ENCODE measurements at places on chromosomes 5 and 9.

GRCh38 chr9:105975886-105976645, 281.7 kb downstream of the TMEM38B start:
- DNase-seq, result no peak

- DNase-seq, result no peak
Measured at GRCh38 chr5:1097381-1097987, 14.4 kb downstream of the SLC12A7 start.

DNA sequence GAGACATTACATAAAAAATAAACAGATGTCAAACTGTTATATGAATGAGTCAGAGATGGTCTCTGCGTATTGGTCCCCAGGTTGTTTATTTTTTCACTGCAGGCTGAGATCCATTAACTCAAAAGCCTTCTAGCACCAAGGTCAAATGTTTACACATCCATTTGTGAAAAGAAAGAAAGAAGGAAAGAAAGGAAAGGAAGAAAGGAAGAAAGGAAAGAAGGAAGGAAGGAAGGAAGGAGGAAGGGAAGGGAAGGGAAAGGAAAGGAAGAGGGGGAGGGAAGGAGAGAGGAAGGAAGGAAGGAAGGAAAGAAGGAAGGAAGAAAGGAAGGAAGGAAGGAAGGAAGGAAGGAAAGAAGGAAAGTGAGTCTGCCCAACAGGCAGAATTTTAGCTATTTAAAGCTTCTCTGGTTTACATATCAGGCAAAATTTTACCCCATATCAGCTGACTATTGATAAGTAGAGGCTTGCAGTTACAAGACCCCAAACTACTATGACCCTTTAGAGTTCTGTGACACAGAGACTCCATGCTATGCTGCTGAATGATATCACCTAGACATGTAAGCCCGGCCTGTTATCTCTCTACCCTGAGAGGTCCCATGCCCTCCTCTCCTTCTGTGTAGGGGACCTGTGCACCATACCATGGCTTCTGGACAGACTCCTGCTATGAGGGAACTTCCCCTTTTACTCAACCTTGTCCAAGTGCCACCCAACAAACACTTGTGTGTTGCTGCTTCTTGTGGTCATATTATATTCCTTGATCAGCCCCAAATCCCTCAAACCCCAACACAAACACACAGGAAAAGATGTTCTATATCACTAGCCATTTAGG, 59.0 kb downstream of the DRD1 start:
- DNase-seq, result peak; percentile 2

DNA sequence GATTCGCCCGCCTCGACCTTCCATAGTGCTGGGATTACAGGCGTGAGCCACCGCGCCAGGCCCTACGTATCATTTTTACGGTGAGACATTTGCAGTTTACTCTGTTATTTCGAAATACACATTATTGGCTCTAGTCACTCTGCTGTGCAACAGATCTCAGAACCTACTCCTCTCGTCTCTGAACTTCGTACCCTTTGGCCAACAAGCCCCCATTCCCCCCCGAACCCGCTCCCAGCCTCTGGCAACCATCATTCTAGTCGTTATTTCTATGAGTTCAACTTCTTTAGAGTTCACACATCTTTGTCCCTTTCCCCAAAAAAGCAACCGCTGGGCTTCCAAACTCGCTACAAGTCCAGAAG, 735 bp downstream of the PTGR1 start:
- DNase-seq, result no peak

DNA sequence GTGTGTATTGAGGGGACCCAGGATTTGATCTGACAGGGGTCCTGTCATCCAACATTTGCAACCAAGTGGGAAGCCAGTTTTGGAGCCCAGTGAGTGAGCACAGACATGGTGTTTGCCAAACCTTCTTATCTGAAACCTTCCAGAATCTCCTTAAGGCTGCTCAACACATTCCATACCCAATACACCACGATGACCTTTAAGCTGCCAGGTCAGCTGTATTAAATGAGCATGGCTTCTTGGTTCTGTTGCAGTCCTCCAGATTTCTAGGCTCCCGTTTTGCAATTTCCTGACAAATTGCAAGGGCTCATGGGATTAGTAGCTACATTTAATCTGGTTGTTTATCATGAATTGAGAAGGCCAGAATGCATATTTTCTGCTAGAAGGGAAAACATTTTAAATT, 124.2 kb upstream of the ATP10B start:
- no peak for DNase-seq

DNA sequence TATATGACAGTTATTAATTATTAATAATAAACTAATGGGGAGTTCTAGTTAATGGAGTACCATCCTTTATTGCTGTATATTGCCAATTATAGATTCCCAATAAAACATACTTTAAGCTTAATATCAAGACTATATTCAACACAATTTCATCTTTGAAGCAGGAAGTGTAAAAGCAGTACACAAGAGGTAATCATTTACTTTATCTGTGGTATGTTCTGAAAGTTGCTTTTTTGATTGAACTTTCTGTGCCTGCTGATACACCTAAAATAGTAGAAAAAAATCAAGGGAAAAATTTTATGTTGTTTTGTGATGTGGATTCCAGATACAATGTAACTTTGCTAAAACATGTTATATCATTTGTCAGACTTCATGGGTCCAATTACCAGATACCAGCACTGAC, 58.0 kb downstream of the ACO1 start:
- no peak for DNase-seq

GRCh38 chr5:149333711-149334443, 11.4 kb upstream of the GRPEL2 start:
- DNase-seq, result no peak

DNA sequence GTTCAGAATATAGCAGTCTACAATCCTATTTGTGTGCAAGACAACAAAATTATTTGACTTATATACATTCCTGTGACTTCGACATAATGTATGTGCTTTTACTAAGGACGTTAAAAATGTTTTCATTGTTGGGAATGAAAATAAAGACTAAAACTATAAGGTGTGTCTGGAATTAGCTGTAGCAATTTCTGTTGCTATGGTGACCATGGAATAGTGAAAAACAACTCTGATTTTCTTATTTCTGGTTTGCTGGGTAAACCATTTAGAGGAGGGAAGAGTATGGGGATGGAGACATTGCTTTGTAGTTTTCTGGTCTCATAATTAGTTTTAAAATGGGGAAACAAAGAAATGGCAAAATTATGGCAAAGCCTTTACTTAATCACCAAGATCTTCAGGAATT, 343.2 kb downstream of the SEMA5A start:
- no peak for DNase-seq

DNA sequence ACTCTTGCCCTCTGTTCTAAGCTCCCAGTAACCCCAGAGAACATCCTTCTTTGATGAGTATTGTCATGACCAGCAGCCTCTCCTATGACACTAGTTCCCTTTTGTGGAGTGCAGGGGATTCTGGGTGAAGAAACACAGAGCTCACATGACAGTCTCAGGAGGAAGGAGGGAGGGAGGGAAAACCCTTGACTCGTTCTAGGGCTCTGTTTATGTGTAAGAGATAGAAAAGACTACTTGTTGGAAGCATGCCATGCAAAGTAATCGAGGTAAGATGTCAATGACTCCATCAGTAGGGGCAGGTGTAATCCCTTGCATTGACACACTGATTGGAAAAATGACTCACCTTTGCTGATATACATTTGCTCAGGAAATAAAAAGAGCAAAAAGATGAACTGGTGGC, 190.2 kb upstream of the ELL2 start:
- DNase-seq, result no peak

GRCh38 chr9:114804505-114804904, 1.3 kb downstream of the TNFSF15 start:
- DNase-seq, result peak; percentile 38

DNA sequence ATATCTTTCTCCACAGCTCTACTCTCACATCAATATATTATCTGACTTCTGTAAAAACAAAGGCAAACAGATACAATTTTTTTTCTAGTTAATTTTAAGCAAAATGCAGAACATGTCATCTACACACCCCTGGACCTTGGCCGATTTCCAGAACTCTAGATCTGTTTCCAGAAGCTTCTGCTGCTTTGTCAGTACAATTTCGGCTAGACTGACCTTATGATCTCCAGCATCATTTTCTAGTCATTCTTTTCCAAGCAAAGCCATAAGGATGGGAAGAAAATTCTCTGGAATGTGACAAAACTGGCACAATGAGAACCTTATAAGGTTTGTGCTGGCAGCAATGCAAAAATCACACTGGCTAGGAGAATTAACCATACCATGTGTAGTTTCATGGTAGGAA, 132.8 kb upstream of the MPDZ start:
- no peak for DNase-seq

DNA sequence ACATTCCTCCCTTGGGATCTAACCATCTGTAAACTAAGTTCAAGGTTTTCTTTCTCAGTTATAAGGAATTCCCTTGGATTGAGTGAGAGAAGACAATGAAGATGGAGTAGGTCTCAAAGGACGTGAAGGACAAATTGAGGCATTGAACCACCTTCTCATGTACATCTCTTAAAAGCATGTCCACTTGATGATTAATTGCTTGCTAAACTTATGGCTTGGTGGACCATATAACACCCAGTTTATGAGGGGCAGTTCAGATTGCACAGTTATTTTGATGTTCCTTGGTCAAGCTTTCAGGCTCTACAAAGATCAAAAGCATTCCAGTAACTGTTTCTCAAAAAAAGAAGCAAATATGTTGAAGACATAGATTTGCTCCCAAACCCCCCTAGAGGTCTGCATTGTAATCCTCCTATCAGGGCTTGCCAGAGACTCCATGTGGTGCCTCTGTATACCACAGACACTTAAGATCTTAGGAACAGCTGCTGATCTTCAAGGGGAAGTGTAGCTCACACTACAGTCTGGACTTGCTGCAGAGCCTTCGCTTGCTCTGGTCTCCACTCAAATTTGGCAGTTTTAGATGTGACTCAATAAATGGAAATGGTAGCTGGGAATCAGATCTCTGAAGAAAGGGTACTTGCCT, 56.9 kb upstream of the ALDH1A1 start:
- no peak for DNase-seq

DNA sequence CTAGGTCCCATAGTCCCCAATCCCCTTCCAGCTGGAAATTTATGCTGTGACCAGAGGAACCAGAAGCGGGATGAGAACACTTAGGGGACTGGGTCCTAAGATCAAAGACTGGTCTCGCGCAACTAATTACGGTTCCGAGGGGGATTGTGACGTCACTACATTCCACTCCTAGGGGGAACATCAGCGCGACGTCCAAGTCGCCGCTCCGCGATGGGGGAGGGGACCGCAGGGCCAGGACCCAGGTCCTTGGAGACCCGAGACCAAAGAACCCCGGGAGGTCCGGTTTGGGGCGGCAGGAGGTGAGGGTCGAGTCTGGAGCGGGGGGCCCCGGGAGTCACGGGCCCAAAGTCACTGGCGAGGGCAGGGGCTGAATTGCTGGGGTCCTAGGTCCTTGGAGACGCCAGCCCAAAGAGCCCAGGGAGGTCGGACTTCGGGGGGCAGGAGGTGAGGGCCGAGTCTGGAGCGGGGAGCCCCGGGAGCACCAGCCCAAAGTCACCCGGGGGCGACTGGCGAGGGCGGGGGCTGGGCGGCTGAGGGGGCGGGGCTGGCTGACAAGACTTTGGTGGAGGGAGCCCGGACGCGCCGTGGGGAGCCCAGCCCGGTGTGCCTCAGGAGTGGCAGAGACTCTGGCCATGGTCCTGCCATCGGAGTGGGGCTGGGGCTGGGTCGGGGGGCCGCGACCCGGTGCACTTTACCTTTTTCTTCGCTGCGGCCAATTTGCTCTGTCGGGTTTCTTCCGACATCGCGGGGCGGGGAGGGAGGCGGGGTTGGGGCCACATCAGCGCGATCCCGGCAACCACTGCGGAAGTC, at the start of gene GOLGA2:
GOLGA2 (minus strand) TSS at position 810 of the 810 bp plus-strand sequence; CDS start at position 779, 31 bp downstream.
- DNase-seq, result no peak

GRCh38 chr5:35047785-35048404, at the start of gene AGXT2:
Gene AGXT2, minus strand, starts transcription at chr5:35047949. Its CDS starts 57 bp downstream, at chr5:35047892.
- DNase-seq, result no peak

GRCh38 chr9:128175102-128175563, 15.1 kb downstream of the BBLN start:
- DNase-seq, result peak; percentile 56

- no peak for DNase-seq
Measured at GRCh38 chr5:145752947-145753346, 82.2 kb downstream of the PRELID2 start.

Data from AG04450 (cell line).